GM19239 (cell line): ENCODE measurements at places on chromosomes 5 and 9.

DNA sequence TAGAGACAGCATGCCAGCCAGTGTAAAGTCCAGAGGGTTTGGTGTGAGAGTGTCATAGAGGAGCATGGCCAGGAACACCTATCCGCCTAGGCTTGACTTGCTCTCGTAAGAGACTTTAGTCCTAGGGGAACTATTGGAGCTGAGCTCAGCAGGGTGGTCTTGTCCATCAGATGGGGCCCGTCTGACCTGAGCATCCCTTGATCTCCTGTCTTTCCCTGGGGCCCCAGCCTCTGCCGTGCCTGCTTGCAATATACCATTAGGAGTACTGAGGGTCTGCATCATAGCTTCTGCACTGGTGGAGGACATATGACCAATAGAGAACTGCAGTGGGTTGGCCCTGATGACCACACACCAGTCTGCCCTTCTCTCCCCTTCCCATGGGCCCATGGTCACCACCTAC is 251.0 kb downstream of the TUSC1 start:
- no peak for DNase-seq

DNA sequence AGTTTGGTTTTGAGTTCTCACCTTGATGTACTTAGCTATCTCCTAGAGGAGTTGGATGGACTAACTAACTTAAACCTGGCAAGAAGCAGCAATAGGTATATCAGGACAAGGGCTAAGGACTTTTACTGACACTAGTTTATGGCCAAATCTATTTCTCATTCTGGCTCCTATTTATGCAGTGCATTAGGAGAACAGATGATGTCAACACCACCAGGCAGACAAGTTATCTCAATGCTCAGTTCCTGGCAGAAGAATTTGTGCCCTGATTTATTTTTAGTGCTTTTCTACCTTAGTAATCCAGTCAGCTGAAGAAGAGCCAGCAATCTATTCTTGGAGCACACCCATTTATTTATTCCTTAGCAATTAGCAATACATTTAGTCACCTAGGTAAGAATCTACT is 30.7 kb upstream of the MYOT start:
- DNase-seq, result no peak

DNA sequence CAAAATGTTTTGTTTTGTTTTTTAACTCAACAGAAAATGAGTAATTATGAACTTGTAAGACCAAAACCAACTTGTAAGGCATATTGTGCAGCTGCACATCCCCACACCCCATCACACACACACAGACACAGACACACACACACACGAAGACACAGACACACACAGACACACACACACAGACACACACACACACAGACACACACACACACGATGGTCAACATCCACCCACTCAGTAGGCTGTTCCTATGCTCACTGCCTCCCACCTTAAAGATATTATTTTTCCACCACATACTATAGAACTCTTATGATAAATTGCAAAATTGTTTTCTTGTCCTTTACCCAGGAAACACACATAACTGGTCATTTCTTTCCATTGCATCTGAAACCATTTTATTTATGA is 6.2 kb downstream of the SHC3 start:
- no peak for DNase-seq

GRCh38 chr9:113787871-113788270 is 88.2 kb upstream of the ZNF618 start:
- DNase-seq, result no peak

DNA sequence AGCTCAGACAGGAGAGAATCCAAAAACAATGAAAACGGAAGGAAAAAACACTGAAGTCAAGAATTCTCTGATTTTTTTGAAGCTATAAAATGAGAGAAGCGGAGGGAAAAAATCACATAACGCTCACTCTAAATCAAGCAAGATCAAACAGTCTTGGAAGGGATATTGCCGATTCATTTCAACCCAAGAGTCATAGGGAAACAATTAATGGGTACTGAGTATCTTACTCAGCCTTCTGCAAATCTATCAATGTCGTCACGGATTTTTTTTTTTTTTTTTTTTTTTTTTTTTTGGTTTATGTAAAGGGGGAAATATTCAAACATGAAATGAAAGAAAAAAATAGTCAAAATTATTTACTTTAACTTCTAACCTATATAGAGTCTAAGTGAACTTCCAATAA is 9.5 kb downstream of the MEF2C start:
- no peak for DNase-seq

- no peak for DNase-seq
These were observed 72.0 kb downstream of the FAM78A start for GRCh38 chr9:131204285-131204684.

DNA sequence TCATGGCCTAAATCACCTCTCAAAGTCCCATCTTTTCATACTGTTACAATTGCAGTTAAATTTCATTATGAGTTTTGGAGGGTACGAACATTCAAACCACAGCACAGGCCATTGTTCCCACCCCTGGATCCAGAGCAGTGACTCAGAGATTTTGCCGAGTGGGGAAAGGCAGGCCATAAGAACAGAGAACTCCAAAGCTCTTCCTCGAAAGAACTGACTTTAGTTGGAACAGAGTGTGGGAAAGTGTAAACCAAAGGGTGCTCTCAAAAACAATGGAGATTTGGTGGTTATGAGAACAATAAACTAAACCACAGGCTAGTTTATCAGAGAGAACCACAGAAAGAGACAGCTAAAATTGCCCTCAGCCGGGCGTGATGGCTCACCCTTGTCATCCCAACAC is 19.4 kb upstream of the GRPEL2 start:
- DNase-seq, result no peak

DNA sequence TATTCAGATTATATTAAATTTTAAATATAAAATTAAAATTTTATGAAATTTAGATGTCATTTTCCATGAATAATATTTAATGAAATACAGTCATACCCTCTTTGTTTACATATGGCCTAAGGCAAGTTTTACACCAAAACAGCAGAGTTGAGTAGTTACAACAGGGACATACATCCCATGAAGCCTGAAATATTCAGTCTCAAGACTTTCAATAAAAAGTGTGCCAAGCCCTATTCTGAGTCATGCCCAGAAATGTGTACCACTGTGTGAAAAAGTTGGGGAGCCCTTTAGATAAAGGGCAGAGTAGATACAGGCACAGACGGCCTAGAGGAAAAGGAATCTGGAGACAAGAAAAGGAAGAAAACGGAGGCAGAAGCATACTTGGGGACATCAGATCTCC is 261.3 kb downstream of the SGCD start:
- DNase-seq, result no peak

GRCh38 chr9:132094314-132094791 is 14.7 kb upstream of the MED27 start:
- DNase-seq, result no peak

GRCh38 chr5:148968311-148968710 is 94.6 kb downstream of the SH3TC2 start:
- no peak for DNase-seq

DNA sequence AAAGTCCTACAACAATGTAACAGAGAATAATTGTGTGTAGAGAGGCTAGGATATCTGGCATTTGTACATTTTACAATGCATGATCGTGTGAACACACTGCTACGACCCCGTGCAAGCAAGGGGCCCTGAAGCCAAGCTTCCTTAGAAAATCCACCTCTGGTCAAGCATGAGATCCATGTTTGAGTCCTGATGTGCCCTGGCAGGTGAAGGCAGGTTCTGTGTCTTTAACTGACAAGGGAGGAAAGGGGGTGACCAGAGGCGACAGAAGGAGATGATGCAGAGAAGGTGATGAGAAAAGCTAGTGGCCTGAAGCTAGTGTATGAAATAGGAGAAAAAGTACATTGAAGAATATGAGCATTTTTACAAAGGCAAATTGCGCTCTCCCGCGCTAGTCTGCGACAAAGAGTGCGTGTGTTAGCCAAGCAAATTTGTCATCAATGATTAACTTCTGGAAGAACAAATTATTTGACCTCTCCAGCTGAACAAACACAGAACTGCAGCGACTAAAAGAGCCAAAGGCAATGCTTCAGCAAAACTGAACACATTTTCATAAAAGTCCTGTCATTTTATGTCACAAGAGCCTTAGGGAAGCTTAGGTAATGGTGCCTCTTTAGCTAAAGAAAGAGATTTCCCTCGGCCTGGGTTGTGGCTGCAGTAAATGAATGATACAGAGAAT is 101.7 kb upstream of the DAPK1 start:
- no peak for DNase-seq

DNA sequence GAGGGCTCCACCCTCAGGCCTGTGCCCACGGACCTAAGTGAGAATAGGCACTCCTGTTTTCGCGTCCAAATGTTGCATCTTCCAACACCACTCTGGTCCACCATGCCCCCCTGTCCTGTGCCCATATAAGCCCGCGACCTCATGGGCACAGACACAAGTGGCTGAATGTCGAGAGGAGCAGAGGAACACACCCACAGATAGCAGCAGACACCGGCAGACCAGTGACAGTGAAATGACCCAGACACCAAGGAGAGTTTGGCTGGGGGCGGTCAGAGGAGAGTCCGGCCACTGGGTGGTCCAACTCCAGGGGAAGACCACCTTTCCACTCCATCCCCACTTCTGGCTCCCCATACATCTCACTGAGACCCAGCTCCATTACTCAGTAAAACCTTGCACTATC is 161.4 kb upstream of the DAB2 start:
- DNase-seq, result no peak

DNA sequence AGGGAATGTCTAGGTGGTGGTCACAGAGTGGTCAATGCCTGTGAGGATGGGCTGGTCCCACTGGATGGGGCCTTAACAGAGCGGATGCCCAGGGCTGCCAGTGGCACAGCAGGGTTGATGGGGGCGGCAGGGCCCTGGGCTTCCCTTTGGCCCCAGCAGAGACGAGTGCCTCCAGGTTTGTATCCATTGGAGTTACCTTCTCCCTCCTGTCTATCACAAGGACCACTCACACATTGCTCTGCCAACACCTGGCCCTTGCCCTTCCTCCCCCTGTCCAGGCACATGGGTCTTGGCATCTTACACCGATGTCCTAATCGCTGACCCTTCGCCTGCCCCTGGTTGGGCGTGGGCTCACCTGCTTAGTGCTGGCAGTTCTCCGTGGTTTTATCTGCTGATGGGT is 26.2 kb upstream of the IRX4 start:
- no peak for DNase-seq

GRCh38 chr5:97628031-97628430 is 445.0 kb upstream of the RIOK2 start:
- DNase-seq, result no peak

- DNase-seq, result no peak
These were observed 9.2 kb upstream of the SLC9A3 start for GRCh38 chr5:533243-533954.

DNA sequence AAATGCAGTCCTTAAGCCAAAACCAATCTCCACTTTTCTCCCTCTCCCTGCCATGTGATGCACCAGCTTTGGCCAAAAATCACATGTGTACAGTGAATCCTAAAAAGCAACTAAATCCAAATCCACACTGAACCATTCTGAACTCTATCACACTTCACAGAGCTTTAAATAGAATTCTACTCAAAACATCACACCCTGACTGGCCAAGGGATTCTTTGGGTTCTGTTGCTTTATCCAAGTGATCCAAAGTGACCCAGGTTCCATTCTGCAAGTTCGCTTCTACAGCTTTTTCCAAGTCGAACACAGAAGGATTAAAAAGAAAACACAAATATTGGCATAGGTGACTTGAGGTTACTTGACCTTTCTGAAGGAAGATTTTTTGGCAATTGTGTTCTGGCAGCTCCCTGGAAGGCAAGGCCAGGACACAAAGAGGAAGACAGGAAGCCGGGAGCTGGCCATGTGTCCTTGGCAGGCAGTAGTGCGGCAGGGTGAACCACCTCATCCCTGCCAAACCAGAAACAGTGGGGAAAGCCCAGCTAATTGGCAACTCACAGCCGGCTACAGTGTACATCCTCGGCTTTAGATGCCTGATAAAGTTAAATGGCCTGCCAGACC is 115.0 kb downstream of the NFIB start:
- DNase-seq, result no peak

- DNase-seq, result no peak
These were observed 3.1 kb upstream of the KLHL3 start for GRCh38 chr5:137738947-137739346.

- no peak for DNase-seq
These were observed 176.8 kb downstream of the SLCO4C1 start for GRCh38 chr5:102119252-102119651.

GRCh38 chr5:173808079-173808808 is 79.9 kb upstream of the CPEB4 start:
- DNase-seq, result no peak

- DNase-seq, result peak; percentile 80
These were observed 19.2 kb upstream of the TOR1B start for GRCh38 chr9:129783516-129784361.

DNA sequence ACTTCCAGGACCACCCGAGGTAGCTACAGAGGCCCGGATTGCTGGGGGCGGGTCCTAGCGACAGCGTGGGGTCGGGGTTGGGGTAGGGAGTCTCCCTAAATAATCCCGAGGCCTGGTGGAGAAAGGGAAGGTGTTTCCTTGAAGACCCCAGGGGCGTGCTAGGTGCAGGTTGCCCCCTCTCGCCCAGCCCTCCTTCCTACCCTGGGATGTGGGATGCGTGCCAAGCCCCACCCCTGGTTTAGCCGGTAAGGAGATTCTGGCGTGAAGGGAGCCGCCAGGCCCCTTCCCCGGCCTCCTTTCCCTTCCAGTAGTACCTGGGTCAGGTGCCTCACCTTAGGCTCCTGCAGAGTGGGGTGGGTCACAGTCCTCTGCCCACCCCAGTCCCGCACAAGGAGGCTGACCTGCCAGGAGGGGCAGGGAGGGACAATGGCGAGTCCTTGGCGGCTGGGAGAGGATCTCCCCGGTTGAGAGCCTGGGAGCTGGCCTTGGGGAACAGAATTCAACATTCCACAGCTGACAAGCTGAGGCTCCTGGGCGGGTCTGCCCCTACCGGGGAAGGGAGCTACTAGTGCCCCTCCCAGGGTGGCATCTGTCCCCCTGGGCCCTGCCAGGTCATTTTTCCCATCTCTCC is 674 bp downstream of the TSPAN17 start:
- DNase-seq, result no peak

DNA sequence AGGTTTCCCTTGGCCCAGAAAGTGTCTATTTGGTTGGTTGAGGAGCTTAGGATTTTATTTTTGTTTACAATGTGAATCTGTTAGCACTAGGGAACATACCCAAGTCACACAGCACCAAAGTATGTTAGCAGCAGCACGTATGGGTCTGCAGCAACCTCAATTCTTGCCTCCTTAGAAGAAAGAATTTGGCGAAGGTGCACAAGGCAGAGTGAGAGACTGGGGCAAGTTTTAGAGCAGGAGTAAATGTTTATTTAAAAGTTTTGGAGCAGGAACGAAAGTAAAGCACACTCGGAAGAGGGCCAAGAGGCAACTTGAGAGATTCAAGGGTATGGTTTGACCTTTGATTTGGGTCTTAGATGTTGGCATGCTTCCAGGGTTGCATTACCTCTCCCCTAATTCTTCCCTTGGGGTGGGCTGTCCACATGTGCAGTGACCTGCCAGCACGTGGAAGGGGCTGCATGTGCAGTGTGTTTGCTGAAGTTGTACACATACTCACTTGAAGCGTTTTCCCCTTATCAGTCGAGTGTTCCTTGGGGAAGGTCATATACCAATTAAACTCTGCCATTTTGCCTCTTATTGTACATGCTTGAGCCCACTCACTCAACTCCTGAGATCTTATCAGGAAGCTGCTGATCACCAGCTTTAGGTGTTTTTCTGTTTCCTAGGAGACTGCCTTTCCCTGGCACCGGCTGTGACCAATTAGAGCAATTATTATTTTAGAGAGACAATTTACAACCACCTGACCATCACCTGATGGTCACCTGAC is 64.9 kb upstream of the SHC3 start:
- no peak for DNase-seq
